B cell (primary cell): ENCODE measurements at places on chromosomes 11 and 22.

- DNase-seq = no peak
These were observed 13.2 kb downstream of the KCNJ4 start for GRCh38 chr22:38441620-38442287.

- DNase-seq = no peak
These were observed 999.6 kb downstream of the BRD1 start for GRCh38 chr22:48827904-48828555.

- no peak for DNase-seq
These were observed 266.2 kb upstream of the PLET1 start for GRCh38 chr11:112526699-112527416.

DNA sequence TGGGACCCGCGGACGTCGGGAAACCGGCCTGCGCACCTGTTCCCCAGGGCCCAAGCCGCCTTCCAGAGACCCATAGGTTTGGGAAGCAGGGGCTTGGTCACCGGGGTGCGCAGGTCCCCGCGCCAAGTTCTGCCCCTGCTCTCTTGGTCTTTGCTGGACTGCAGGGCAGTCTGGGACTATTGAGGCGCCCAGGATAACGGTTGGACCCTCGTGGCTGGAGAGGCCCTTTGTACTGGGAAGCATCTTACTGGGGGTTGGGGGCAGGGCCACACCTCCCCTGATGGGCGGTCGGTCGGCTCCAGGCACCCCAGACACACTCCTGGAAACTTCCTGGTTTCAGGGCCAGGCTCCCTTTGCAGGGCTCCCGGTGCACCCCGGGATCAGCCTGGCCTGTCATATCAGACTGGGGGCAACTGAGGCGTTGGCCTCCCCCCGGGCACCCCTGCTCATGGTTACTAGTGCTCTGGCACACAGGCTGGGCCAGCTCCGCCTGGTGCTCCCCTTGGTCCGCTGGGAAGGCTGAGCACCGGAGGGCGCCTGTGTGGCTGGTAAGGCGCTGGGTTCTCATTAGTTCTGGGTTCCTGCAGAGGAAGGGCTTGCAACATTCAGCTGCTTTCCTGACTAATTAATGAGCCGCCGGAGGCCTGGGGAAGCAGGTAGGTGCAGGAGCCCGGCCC is 1250.5 kb downstream of the BRD1 start:
- DNase-seq = no peak

DNA sequence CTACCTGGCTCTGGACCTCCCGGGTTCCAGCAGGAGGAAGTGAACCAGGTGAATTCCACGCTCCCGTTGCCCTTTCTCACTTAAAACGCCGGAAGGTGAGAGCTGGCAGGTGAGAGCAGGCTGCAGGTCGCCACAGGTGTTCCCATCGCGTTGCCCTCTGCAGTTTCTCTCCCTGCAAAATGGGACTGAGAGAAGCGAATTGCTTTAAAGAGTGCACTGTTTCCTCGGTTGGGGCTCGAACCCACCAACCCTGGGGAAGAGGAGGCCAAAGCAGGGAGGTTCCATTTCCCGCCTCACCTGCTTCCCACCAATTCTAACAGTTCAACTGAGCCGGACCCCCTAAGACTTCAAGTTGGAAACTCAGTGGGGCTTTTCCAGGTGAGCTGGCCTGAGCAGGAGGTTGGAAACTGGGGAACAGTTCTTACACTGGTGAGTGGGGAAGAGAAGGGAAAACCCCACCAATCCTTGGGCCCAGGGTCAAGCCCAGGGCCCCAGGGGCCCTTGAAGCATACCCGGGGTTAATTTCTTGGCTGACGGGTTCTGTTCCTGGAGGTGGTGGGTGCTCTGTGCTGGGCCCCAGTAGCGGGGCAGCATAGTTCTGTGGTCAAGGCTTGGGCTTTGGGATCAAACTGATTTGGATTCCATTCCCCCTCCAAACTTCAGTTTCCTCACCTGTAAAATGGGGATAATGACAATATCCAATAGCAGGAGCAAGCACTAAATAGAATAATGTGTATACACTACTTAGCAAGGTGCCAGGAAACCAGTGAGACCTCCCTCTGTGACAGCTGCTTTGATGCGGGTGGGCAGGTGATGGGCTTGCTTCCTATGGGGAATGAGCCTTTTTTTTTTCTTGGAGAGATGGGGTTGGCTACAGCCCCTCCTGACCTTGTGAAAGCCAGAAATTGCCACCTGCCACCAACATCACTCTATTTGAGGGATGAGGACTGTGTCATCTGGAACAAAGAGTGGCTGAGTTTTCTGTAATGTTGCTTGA is 788 bp downstream of the CD82 start:
- DNase-seq = no peak

GRCh38 chr11:77993902-77994301 is 566 bp downstream of the INTS4 start:
- peak; percentile 32 for DNase-seq

- DNase-seq = no peak
These were observed 300.5 kb downstream of the CTTN start for GRCh38 chr11:70698871-70699270.

DNA sequence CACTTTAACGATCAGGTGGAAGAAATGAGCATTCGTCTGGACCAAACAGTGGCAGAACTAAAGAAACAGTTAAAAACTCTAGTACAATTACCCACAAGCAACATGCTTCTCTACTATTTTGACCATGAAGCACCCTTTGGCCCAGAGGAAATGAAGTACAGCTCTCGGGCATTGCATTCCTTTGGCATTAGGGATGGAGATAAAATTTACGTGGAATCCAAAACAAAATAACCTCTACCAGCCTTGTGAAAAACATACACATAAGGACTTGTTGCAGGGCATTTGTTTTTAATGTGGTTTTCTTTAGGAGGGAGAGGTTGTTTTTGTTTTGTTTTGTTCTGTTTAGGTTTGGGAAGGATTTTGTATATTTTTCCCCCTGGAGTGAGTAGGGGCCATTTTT is 14.2 kb upstream of the TECTA start:
- DNase-seq = no peak

DNA sequence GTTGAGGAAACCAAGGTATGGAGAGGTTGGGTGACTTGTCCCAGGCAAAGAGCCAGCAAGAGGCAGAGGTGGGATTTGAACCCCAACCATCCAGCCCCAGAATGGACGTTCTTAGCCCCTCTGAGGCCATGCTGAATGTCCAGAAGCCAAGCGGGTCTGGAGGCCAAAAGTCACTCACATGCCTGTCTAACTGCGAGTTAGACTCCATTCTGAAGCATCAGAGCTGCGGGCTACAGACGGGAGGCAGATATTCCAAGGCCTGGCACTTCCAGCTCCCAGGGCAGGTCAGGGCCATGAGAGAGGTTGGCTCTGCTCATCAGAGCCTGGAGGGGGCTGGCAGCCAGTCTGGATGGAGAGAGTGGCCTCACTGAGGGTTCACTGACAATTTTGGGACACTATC is 616.5 kb downstream of the BRD1 start:
- no peak for DNase-seq

GRCh38 chr22:49713003-49713402 is 114.7 kb downstream of the BRD1 start:
- no peak for DNase-seq

GRCh38 chr22:43172191-43172590 is 14.7 kb downstream of the TTLL12 start:
- DNase-seq = no peak

- no peak for DNase-seq
These were observed 17.1 kb upstream of the EFCAB6 start for GRCh38 chr22:43828998-43829782.

DNA sequence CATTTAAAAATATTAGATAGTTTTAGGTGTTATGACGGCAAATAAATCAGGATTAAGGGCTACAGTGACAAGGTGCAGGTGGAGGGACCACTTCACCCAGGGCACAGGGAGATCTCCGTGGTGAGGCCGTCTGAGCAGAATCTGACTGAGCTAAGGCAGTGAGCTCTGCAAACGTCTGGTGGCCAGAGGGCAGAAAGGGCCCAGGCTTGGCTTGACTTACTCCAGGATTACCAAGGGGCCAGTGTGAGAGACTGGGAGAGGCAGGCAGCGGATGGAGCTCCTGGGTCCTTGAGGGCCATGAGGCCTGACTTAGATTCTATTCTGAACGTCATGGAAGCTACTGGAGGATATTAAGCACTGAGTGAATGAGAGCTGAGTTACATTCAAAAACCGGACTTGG is 125.9 kb upstream of the B3GAT1 start:
- DNase-seq = no peak

DNA sequence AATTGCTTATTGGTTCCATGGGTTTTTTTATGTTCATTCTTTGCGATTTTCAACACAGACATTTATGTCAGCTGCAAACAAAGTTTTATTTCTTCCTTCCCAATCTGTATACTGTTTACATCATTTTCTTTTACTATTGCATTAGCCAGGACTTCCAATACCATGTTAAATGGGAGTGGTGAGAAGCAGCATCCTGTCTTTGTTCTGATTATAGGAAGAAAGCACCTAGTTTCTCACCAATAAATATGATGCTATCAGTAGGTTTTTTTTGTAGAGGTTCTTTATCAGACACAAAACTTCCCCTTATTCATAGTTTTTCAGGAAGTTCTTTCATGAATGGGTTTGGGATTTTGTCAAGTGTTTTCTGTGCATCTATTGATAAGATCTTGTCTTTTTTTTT is 28.0 kb upstream of the OR8B8 start:
- DNase-seq = no peak

- DNase-seq = no peak
These were observed 746 bp downstream of the CTNND1 start for GRCh38 chr11:57762235-57762861.

DNA sequence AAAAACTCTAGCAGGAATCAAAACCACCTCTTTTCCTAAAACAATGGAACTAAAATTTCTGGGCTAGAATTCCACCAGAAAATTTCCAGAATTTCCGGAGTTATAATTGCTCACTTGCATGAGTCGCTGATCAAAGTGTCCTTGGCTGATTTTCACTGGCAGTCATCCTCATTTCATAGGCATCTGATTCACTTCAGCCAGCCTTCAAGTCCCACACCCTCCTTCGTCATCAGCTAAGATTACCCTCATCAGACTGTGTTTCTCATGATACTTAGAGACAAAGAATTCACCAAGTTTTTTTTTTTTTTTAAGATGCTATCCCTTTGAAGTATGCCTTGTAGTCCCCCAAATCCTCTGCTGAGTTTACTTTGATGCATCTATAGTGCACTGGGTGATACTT is 71.5 kb upstream of the RAB38 start:
- DNase-seq = no peak

DNA sequence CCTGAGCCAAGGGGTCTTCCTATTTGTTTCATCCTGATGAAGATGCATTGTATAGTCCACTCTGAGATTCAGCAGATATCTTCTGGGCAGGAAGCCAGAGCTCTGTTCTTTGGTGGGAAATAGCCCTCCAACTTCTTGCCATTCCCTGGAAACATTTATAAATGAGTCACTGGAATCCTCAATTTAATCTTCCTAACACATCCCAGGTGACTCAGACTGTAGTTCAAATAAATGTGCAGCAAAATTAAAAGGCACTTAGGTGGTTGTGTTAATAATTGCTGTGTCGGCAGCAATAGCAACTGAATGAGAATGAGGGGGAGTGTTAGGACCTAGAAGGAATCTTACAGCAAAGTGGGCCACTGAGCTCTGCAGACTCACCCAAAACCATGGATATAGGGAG is 108.6 kb downstream of the INSC start:
- no peak for DNase-seq

- DNase-seq = no peak
These were observed 9.2 kb downstream of the CLDN5 start for GRCh38 chr22:19514831-19515565.

GRCh38 chr11:12163181-12163941 is 53.0 kb downstream of the MICAL2 start:
- no peak for DNase-seq

DNA sequence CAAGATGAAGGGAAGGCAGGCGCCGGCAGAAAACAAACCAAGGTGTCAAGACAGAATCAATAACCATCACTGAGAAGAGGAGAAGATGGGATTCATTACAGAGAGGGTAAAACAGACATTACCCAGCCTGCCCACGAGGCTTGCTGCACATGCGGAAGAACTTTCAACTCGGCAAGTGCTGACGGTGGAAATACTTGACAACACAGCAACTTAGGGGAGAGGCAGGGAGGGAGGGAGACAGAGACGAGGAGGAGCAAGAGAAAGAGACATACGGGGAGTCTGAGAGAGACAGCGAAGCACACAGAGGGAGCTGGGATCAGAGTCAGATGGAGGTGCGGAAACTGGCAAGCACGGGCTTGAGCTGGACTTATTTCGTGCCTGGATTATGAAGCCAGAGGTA is 129.3 kb upstream of the NECTIN1 start:
- DNase-seq = no peak

- DNase-seq = no peak
These were observed 233.0 kb downstream of the FAM76B start for GRCh38 chr11:95556342-95557163.

DNA sequence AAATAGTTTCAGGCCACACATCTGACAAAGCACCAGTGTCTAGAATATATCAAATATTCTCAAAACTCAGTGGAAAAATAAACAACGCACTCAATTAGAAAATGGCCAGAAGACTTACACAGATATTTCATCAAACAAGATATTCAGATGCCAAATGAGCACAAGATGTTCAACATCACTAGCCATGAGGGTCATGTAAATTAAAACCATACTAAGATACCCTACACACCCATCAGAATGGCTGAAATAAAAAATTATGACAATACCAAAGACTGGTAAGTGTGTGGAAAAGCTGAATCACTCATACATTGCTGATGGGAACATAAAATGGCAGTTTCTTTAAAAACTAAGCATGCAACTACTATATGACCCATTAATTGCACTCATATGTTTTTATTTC is 21.7 kb downstream of the BTG4 start:
- no peak for DNase-seq

- DNase-seq = no peak
These were observed 67.5 kb upstream of the SCUBE2 start for GRCh38 chr11:9158898-9159391.

DNA sequence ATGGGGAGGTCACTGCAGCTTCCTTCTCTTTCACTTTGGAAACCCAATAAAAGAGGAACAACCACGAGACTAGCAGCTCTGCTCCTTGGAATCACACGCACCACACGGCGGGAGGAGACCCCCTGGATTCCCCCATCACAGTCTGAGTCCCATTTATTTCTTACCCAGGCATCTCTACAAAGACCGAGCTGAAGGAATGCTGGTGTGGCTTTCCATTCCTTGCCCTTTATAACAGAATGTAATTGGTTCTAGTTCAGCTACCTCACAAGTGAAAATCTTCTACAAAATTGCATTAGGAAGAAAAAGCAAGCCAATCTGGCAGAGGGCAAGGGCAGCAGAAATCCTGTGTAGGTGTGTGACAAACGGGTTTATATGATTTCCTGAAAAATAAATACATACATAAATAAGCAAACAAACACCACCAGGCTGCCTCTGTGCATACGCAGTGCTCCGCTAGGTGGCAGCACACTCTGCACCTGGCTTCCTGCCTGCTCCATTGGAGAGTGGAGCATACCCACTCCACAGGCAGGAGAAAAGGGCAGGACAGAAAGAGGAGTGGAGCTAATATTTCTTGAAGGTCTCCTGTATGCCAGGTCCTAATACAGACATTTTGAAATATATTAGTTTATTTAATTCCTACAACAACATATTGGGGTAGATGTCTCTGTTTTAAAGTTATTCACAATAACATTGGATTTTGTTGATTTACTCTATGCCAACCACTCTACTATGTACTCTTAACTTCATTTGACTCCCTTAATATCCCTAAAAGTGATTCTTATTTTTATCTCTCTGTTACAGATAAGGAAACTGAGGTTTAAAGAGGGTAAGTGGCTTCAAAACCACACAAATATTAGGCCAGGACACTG is 673.1 kb downstream of the KCNA4 start:
- DNase-seq = peak; percentile 6

- DNase-seq = no peak
These were observed 260.0 kb upstream of the POU2AF2 start for GRCh38 chr11:110985547-110985946.
